Left lung (tissue), 14 donors: ENCODE measurements at places on chromosomes 4 and X.

DNA sequence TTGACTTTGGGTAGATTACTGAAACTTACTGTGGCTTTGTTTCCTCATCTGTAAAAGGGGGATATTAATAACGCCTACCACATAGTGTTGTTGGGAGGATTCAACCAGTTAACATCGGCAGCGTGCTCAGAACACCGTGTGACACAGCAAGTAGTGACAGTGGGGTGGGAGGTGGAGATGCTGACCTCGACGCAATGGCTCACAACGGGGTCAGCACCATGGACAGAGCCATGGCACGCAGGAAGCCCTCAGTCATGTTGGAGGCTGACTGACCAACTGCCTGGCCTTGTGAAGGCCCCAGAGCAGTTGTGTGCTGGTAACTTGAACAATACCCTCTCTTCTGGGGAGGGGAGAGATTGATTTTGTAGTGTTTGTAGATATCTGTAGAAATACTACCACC lies 93.2 kb downstream of the WFS1 start:
- peak; percentile 62 for DNase-seq

GRCh38 chr4:128758314-128758922 lies 51.1 kb upstream of the JADE1 start:
- no peak for DNase-seq

GRCh38 chr4:85496126-85496849 lies 21.3 kb downstream of the ARHGAP24 start:
- no peak for DNase-seq

DNA sequence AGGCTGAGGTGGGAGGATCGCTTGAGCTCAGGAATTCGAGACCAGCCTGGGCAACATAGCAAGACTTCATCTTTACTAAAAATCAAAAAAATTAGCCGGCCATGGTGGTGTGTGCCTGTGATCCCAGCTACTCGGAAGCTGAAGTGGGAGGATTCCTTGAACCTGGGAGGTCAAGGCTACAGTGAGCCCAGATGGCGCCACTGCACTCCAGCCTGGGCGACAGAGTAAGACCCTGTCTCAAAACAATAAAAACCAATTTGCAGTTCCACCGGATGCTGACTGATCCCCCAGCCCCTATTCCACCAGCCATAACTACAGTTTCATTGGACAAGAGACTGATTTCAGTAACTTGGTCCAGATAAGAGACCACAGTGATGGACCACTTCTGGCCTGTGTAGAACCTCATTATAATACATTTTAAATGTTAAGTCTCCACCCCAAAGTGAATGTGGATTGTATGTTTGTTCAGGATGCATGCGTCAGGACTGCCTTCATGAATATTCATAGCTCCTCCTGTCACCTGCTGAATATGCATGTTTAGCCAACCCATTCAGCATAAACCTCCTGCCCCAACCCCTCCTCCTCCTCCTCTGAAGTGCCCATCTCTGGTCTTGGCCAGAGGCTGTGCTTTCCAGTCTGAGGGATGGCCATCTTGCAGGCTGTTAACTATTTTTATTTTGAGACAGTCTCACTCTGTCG lies 2.3 kb upstream of the SLBP start:
- no peak for DNase-seq

GRCh38 chr4:87965501-87965975 lies 10.0 kb upstream of the SPP1 start:
- DNase-seq, result no peak

GRCh38 chr4:183588169-183588675 lies 70.8 kb downstream of the RWDD4 start:
- DNase-seq, result no peak

- no peak for DNase-seq
Measured at GRCh38 chr4:23058165-23058776, 365.5 kb downstream of the GBA3 start.

- no peak for DNase-seq
Measured at GRCh38 chr4:138192113-138192512, 50.0 kb downstream of the SLC7A11 start.

DNA sequence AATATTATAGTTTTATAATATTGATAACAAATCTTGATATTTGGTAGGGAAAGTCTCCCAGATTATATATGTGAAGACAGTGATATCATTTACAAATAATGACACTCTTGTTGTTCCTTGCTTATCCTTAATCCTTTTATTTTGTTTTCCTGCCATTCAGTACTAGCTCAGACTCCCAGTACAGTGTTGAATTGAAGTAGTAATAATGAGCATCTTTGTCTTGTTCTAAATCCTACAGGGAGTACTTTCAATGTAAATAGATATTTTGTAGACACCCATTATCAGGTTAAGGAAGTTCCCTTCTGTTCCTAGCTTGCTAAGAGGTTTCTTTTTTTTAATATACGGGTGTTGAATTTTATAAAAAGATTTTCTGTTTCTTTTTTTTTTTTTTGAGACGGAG lies 33.0 kb downstream of the WWC2 start:
- DNase-seq, result no peak

GRCh38 chr4:60463857-60464502 lies 736.1 kb upstream of the ADGRL3 start:
- no peak for DNase-seq

DNA sequence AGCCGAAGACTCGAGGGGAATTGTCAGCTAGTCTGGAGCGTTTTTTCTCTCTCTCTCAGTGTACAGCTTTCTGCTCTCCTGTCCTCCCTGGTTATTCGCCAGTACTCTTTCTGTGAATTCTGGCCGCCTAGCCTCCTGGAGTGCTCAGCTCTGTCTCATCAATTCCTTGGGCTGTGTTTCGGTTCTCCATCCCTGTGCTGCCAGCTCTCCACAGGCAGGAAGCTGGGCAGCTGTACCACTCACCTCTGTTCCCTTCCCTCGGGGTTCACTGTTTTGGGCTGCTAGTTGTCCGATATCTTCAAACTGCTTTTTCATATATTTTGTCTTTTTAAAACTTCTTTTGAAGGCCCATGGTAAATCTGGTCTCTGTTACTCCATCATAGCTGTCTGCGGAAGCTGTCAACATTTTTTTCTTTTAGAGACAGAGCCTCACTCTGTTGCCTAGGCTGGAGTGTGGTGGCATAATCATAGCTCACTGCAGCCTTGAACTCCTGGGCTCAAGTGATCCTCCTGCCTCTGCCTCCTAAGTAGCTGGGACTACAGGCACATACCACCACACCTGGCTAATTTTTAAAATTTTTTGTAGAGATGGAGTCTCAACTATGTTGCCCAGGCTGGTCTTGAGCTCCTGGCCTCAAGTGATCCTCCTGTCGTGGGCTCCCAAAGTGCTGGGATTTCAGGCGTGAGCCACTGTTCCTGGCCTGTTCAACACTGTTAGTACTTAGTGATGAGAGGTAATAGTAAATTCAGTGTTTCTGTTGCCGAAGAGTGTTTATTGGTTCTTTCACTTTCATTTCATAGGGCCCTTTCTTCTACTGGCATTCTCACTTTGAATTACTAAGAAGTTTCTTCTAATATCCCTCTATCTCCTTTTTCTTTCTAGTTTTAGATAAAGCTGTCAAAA lies 18.6 kb downstream of the ZCCHC4 start:
- no peak for DNase-seq

DNA sequence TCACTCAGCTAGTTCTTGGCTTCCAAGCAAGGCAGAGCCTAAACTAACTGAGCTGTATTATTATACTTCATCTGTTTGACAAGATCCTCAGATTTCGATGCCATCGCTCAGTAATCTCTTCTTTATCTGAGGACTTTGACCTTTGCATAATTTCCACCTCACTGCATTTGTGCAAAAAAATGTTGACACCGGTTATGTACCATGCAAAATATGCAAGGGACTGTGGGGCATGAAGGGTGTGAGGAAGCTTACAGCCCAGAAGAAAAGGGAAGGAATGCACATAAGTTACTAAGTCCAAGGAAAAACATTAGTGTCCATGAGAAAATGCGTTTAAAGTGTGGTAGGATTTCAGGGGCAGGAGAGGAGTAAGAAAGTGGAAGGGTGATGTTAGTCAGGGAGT lies 295.4 kb downstream of the PACRGL start:
- DNase-seq, result no peak

- DNase-seq, result no peak
Measured at GRCh38 chr4:17758485-17758884, 22.9 kb downstream of the FAM184B start.

DNA sequence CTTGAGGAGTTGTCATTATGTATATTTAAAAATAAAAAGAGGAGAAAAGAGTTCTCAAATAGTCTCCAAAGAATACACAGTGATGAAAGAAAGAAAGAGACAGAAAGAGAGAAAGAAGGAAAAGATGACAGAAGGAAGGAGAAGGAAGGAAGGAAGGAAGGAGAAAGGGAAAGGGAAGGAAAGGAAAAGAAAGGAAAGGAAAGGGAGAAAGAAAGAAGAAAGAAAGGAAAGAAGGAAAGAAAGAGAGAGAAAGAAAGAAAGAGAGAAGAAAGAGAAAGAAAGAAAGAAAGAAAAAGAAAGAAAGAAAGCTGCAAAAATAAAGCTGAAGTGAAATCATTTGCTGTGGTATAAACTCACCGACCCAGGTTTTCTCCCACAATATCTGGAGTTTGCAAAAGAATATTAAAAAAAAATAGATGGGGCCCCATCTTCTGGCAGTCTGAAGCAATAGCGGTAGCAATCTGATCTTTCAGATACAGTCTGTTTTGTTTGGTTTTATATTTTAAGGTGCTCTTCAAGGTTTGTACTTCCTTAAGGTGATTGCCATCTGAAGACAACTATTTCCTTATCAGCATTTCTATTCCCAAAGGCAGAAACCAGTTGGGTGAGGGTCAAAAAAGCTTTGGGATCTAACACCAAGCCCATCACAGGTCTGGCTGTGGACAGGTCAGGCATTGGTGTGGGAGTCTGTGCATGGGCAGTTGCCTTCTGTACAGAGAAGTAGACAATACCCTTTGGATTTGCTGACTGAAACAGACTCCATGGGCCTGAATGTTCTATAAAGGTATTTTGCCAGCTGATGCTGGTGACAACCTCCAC lies 160.4 kb downstream of the CPEB2 start:
- DNase-seq, result peak; percentile 46

DNA sequence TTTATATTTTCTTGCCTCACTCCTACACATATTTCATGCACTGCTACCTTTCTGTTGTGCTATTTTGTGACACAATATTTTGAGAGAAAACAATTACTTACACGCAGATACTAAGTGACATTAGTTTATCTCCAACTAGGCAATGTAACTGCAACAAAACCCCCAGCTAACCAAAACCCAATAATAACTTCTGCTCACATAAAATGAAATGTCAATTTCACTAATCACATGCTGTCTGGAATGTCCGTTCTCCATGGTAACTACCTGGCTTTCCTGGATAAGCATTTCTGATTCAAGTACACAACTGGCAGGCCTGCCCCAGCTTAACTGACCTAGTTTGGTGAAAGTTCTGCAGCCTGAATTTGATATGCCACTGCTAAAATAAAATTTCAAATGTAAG lies 313.5 kb downstream of the TMA16 start:
- DNase-seq, result no peak

DNA sequence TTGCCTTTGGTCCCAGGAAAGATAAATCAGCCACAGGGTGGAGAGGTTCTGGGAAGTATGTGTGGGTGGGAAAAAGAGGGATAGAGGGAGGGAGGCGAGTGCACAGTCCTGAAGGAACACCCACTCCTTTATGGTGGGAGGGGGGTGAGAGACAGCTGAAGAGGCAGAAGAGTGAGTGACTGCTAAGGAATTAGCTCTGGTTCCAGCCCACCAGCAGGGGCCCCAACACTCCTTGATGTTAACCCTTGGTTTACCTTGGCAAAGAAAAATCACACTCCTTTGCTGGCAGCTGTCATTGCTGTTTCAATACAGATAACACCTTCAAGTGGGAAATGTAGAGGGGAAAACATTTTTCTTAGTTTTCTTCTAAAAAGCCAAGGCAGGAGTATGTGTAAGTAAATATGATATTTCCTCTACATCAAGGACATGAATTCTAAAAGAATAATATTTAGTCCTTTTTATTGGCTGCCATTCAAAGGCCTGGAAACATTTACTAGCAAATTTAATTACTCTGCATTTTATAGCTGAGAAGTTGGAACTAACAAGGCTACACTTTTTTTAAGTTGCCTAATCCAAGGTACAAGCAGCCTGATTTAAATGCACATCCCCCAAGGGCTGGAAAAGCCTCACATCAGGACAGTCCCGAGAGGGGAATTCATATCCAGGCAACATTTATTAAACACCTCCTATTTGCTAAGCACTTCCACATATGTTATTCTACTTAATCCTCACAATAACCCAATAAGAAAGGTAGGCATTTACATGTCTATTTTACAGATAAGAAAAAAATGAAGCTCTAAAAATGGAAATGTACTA lies 81.7 kb downstream of the HS6ST2 start:
- no peak for DNase-seq

DNA sequence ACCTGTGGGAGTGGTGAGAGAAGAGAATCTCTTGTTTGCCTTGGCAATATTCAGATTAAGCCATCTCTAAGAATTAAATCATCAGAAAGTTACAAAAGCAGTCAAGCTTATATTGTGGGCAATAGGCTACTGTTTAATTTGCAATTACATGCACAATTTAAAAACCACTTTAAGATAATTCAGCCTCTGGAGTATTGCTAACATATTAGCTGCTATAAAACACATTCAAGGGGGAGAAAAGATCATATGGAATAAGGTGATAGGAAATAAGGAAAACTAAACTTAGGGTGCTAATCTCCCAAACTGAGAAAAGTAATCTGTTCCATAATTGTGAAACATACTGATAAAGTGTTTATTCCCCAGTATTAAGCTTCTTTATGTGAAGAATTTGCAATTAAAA lies 103.9 kb downstream of the ARAP2 start:
- DNase-seq, result no peak

- no peak for DNase-seq
Measured at GRCh38 chr4:106914223-106914622, 121.9 kb downstream of the DKK2 start.

- peak; percentile 48 for DNase-seq
Measured at GRCh38 chrX:106608016-106608415, 3.8 kb upstream of the RADX start.

- DNase-seq, result no peak
Measured at GRCh38 chr4:39510348-39510929, 16.8 kb downstream of the UGDH start.

GRCh38 chr4:174118171-174118570 lies 165.3 kb downstream of the FBXO8 start:
- DNase-seq, result no peak

DNA sequence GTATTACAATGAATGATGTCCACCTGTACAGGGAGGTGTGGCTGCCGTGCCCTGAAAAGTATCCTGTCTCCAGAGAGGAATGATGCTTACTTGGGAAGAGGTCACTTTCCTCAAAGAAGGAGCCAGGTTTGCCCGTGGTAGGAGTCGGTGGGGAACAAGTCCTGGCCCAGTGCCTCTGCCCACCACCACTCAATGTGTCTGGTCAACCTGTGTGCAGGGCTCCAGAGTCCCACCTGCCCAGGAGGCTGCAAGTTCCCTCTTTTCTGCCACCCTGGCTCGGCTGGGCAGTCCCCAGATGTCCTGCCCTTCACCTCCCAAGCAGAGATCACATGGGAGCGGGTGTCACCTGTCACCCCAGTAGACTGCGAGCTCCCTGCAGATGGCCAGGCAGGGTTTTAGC lies 75.4 kb upstream of the C4orf50 start:
- DNase-seq, result no peak

- peak; percentile 45 for DNase-seq
Measured at GRCh38 chr4:162163892-162164759, at the start of gene FSTL5. Gene FSTL5 (minus strand): TSS chr4:162164000. CDS start chr4:162111396, 52,604 bp downstream.

- DNase-seq, result no peak
Measured at GRCh38 chrX:120446498-120446897, 22.6 kb downstream of the LAMP2 start.
